Esophagus mucosa (tissue), 1 donor: ENCODE measurements at places on chromosomes 16 and 17. TPM values are rescaled to one million over a fixed set of nuclear protein-coding genes. Genes with fewer than 3 reads are reported as not detected.
A peak's percentile ranks its signal among the peaks of the same experiment; 100 is the strongest.

DNA sequence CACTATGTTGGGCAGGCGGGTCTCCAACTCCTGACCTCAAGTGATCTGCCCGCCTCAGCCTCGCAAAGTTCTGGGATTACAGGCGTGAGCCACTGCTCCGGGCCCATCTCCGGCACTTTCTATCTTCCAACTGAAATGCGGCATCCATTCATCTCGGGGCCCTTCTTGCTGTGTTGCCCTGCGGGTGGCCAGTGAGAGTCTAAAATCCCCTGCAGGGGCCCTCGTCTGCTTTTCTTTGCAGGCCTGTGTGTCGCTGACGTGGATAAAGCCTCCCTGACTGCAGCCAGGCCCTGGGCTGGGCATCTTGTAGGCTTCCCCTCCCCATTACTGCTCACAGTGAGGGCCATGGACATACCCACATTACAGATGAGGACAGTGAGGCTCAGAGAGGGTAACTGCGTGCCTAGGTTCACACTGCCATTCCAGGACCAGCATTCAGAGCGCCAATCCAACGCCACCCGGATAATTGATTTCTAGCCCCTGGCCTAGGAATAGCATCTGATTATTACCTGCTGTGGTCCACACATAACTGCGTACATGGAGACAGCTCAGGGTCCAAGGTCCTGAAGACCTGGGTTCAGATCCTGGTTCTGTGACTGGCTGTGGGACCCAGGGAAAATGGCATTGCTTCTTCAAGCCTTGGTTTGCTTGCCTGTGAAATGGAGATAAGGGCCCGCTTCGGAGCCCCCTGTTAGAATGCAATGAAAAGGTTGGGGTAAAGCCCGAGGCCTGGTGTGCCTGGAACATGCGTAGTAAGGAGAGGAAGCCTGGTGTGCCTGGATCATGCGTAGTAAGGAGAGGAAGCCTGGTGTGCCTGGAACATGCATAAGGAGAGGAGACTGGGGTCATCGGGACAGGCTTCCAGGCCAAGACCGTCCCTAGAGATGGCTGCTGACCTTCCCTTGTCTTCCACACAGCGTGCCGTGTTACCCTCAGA is 25.0 kb downstream of the CRISPLD2 start:
- no peak for ATAC-seq

Gene PLEKHM1
- total RNA-seq = 112 TPM

DNA sequence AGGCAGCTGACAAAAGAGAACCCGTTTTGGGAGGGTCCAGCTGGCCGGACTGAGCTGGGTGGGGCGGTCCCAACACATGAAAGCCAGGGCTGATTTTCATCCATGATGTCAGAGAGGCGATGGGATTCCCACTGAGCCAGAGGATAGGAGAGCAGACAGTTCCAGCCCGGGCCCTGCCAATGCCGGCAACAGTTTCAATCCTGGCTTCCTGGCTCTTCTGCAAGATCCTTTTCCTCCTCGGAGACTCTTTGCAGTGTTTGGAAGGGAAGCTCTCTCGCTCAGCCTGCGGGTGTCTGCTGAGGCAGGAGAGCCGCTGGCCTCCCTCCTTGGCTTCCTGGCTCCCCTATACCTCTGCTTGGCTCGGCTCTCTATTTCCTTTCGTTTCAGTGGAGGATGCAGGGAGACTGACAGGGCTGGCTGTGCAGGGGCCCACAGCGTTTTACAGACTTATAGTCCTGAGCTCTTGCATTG is 145.5 kb upstream of the SOX9 start:
- peak; percentile 50 for ATAC-seq

Gene TBC1D3H
- not detected for total RNA-seq

DNA sequence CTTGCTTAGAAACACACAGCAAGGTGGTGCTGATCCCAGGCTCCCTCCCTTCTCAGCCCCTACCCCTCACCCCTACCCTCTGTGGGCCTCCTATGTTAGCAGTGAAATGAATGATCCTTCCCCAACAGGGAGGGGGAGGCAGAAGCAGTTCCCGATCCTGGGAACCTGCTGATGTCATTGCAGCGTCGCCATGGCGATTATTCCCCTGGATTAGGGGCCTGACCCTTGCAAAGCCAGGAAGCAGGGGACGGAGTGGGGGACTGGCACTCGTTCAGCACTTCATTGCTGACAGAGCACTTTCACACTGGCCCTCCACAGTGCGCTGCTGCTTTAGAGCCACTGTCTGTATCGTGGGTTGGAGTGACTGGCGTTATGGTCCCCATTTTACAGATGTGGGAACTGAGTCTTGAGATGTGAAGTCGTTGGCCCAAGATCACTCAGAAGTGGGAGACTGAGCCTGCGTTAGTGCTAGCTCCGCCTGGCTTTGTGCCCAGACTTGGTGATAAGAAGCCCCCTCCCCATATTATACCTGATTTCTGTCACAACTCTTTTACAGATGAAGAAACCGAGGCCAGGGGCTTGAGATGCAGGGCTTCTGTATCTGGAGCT is 26.6 kb downstream of the LASP1 start:
- ATAC-seq = no peak

Gene NPIPB6
- 1.00 TPM for total RNA-seq
